ENCODE measurements at places on chromosomes 2 and 18. TPM values are rescaled to one million over a fixed set of nuclear protein-coding genes. Genes with fewer than 3 reads are reported as not detected.

DNA sequence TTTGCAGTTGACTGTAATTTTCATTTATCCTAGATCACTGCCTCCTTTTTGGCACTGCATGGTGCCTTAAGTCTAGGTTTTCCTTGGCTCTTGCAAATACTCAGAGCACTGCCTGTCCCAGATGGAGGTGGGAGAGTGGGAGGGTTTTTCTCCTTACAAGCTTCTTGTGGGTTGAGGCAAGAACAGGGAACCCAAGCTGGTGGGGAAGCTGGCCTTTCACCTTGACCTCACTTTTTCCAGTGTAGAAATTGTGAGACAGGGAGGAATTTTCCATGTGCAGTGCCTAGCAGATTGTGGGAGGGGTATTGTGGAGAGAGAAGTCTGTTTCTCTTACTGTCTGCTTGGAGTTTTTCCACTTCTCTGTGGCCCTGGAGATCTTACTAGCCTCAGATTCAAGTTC is 21.5 kb downstream of the GALNT1 start:
- no peak for DNase-seq

- no peak for DNase-seq
These were observed 481.2 kb downstream of the NUP35 start for GRCh38 chr2:183605440-183605839.

DNA sequence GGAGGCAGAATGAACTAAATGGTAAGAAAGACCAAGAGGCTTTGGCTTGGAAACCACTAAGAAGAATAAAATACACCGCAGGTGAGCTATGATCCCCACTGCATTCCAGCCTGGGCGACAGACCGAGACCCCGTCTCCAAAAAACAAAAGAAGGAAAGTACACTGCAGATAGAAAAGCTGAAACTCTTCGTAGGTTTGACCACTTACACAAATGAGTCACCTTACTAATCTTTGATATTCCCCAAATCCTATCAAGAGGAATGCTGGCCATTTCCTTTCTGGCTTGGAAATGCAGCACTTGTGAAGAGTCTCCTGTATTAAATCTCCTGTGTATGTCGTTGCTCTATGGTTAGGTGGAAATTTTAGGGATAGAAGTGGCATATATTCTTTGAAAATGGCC is 108.8 kb downstream of the MTCL1 start:
- DNase-seq = no peak

- no peak for DNase-seq
These were observed 80.3 kb downstream of the RTN4 start for GRCh38 chr2:54969940-54970338.

Gene SPATA3
- total RNA-seq = not detected

Gene DLGAP1
- total RNA-seq = 0.13 TPM

DNA sequence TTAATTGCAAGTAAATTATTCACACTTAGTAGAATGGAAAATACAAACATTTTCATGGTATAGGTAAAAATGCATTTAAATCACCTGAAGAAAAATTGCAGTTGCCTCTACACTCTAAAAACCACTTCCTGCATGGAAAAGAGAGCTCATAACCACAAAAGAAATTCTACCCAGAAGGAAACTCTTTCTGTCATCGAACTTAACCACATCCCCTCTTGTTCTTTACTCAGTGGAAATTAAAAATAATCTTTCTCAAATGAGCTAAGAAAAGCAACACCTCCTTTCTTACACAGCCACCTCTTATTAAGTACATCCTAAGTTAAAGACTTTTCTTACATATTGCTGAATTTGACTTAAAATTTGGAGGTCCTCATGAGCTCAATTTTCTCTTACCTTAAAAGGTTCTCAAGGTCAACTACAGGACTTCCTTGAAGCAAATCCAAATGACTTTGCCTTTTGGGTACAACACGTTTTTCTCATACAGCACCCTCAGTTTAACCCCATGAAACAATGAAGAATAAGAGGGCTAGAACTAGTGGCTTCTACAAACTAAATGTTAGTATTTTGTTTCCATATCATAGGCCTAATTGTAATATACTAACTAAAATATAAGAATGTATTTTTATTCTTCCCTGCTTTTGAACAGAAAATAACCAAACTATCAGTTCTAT is 109.1 kb upstream of the CRIM1 start:
- DNase-seq = no peak

Gene GPR17
- not detected for total RNA-seq

Gene CGREF1
- total RNA-seq = 15.8 TPM

GRCh38 chr2:141311430-141311829 is 819.4 kb downstream of the LRP1B start:
- DNase-seq = no peak

DNA sequence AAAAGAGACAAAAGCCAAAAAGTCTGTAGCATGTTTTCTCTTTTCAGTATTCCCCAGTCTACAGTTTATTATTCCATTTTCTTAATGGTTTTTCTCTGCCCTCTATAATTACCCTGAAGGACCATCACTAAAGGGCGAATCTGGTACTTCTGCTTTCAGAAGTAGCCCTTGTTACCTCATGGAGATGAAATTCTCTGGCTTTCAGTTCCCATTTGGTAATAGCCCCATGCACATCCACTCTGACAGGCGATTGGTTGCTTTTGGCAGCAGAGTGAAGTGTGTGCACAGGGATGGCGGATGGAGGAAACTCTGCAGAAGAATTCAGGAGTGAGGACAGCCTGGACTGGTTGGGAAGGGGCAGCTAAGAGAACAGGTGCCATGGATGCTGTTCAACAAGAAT is 66.3 kb upstream of the NABP1 start:
- DNase-seq = no peak

Gene MATN3
- total RNA-seq = not detected

GRCh38 chr2:69828938-69829255 is 563 bp upstream of the GMCL1 start:
- DNase-seq = no peak

DNA sequence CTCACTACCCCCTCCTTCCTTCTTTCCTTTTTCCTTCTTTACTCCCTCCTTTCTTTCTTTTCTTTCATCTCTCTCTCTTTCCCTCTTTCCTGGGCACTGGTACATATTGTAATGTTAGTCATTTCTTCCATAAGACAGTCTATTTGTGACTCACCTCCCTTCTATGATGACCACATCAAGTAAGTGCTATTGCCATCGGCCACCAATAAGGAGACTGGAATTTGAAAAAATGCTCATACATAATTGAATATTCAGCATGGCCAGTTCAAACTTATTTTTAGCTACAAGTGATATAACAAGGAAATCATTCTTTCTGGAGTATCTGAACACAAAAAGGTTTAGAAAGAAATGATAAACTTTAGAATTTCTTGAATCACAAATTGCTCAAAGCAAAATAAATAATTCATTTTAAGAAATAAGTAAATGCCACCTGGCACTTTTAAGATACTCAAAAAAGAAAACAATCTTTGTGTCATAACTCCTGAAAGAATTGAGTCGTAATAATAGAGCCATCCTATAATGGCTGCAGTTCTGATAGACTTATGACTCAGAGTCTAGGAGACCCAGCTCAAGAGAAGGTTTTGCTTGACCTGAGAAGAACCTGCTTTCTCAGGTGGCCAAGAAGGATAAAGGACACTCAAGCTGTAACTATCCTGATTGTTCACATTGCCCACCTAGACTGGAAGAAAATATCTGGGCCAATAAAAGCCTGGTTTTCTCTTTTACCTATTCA is 51.6 kb upstream of the CCBE1 start:
- no peak for DNase-seq

DNA sequence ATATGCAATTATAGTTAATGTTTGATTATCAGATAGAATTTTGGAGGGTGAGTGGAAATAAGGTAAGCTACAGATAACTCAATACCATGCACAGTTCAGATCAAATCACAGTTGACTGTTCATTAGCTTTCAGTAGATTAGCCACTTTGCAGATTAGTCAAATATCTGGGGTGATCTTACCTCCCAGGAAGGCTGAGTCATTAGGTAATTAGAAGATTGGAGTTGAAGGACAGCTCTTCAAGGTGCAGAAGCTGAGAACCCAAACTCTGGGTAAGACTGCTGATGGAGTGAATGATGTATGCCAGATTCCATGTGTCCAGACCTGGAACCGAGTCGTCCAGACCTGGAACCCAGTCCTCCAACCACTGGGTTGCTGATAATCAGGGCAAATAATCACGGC is 262.8 kb upstream of the UBE2E3 start:
- DNase-seq = no peak

Gene RIT2
- total RNA-seq = not detected

Gene PHOSPHO2
- 0.86 TPM for total RNA-seq
